Upper lobe of left lung (tissue), 6 donors: ENCODE measurements at places on chromosomes 7 and 10.

DNA sequence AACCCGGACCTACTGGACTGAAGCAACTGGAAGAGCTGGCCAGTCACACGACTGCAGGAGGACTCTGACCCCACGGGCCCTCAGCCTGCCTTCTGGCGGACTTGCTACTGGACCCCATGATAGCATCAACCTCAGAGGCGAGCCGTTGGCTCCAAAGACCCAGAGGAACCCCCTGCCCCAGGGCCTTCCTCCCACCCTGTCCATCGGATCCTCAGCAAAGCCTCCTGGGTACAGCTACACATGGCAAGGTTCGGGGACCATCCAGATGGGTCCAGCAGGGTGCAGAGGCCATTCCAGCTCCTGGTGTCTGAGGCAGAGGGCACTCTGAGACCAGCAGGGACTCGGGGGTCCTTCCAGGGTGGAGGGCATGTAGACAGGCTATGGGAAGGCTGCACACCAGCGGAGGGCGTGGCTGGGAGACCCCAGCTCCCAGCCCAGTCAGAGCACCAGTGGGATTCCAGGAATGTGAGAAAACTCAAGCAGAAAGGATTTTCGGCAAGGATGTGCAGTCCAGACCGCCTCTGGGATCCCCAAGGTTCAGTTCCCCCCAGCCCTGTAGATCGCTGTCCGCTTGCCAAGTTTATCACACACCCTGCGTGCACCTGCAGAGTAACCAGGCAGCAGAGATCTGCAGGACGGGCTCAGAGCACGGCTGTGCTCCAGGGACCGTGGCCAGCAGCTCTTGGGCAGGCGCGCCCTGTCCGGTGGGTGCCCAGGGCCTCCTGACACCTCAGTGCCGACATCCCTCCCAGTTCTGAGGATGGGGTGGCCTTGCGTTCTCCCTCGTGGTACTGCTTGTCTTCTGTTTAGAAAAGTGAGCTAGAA lies 89.8 kb upstream of the PPP2R2D start:
- no peak overlapping the region for H3K4me3 ChIP-seq
- H3K27ac ChIP-seq = no peak overlapping the region
- H3K4me1 ChIP-seq = no peaks in the 10 kb centered on the region
- no peak for DNase-seq
- H3K27me3 ChIP-seq = no peaks in the 10 kb centered on the region

DNA sequence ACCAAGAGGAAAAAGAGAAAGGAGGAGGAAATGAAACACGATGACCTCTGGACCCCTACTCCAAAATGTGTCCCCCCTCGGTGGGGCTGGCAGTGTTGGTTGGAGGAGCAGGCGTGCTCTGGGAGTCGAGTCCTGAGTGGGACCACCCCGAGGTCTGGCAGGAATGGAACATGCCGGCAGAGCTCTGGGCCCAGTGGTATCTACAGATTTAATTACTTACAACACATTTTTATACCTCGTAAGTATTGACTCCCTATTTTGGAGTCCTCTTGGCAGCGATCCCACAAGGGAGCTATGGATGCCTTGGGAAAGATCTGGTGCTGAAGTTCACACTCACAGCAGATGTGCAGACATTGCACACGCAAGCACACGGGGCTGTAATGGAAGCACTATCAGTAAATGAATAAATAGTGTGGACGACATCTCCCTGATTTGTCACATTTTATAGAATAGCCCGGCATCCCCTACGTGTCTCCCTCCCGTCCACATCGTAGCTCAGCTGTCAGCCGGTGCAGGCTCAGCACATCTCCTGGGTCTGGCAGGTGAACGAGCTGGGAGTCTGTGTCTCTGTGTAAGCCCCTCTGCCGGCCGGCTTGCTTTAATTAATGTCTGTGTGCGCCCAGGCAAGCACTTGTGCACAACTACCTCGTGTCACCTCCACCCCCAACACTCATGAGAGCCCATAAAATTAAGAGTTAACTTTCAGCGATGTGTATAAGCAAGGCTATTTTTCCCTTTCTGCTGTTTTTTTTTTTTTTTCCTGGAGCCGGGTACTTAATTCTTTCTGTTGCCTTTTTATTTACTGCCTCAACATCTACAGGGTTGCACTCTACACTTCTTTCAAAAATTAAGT lies 603.2 kb downstream of the LRMDA start:
- H3K4me1 ChIP-seq = peaks cover 29% of the 10 kb centered on the region
- DNase-seq = no peak
- no peaks in the 10 kb centered on the region for H3K36me3 ChIP-seq
- H3K27ac ChIP-seq = no peak overlapping the region
- no peak overlapping the region for H3K4me3 ChIP-seq
- no peaks in the 10 kb centered on the region for H3K27me3 ChIP-seq

GRCh38 chr7:36644625-36645422 lies 79.5 kb downstream of the AOAH start:
- no peak overlapping the region for H3K4me3 ChIP-seq
- DNase-seq = no peak

GRCh38 chr7:30521532-30521931 lies 16.9 kb upstream of the GGCT start:
- no peaks in the 10 kb centered on the region for H3K27me3 ChIP-seq
- no peaks in the 10 kb centered on the region for H3K36me3 ChIP-seq
- H3K4me1 ChIP-seq = peaks cover 13% of the 10 kb centered on the region
- no peak overlapping the region for H3K27ac ChIP-seq
- DNase-seq = peak; percentile 63
- no peak overlapping the region for H3K4me3 ChIP-seq

- H3K36me3 ChIP-seq = no peaks in the 10 kb centered on the region
- H3K27me3 ChIP-seq = no peaks in the 10 kb centered on the region
- H3K4me1 ChIP-seq = no peaks in the 10 kb centered on the region
- no peak overlapping the region for H3K27ac ChIP-seq
- no peak for DNase-seq
- no peak overlapping the region for H3K4me3 ChIP-seq
Observed at GRCh38 chr10:1183701-1184100, 127.5 kb downstream of the WDR37 start.

- H3K27ac ChIP-seq = no peak overlapping the region
- H3K36me3 ChIP-seq = peaks cover 15% of the 10 kb centered on the region
- no peak overlapping the region for H3K4me3 ChIP-seq
- no peaks in the 10 kb centered on the region for H3K4me1 ChIP-seq
Observed at GRCh38 chr7:158655931-158656441, 48.6 kb downstream of the NCAPG2 start.

- H3K36me3 ChIP-seq = no peaks in the 10 kb centered on the region
- H3K27ac ChIP-seq = no peak overlapping the region
- no peaks in the 10 kb centered on the region for H3K27me3 ChIP-seq
- no peaks in the 10 kb centered on the region for H3K4me1 ChIP-seq
Observed at GRCh38 chr7:80210400-80210799, 75.8 kb downstream of the GNAI1 start.

- H3K36me3 ChIP-seq = peaks cover 18% of the 10 kb centered on the region
- no peak overlapping the region for H3K4me3 ChIP-seq
- DNase-seq = no peak
Observed at GRCh38 chr10:96619120-96619519, 32.3 kb upstream of the TM9SF3 start.

- no peaks in the 10 kb centered on the region for H3K27me3 ChIP-seq
- H3K27ac ChIP-seq = no peak overlapping the region
- no peaks in the 10 kb centered on the region for H3K4me1 ChIP-seq
- no peaks in the 10 kb centered on the region for H3K36me3 ChIP-seq
Observed at GRCh38 chr7:79615871-79616640, 162.6 kb upstream of the MAGI2 start.

GRCh38 chr10:122560279-122560804 lies at the start of gene DMBT1:
Gene DMBT1 (plus strand): TSS chr10:122560754. CDS start chr10:122560771, 17 bp downstream.
- H3K27me3 ChIP-seq = no peaks in the 10 kb centered on the region
- DNase-seq = no peak
- no peaks in the 10 kb centered on the region for H3K36me3 ChIP-seq
- H3K4me1 ChIP-seq = peaks cover 5% of the 10 kb centered on the region

GRCh38 chr7:50121286-50121685 lies 28.2 kb upstream of the ZPBP start:
- no peaks in the 10 kb centered on the region for H3K36me3 ChIP-seq
- no peaks in the 10 kb centered on the region for H3K27me3 ChIP-seq
- no peak overlapping the region for H3K4me3 ChIP-seq
- H3K27ac ChIP-seq = no peak overlapping the region
- H3K4me1 ChIP-seq = no peaks in the 10 kb centered on the region

- no peaks in the 10 kb centered on the region for H3K36me3 ChIP-seq
- no peaks in the 10 kb centered on the region for H3K27me3 ChIP-seq
- DNase-seq = no peak
Observed at GRCh38 chr7:132430861-132431822, 145.1 kb downstream of the PLXNA4 start.

GRCh38 chr10:30823651-30824050 lies 194.1 kb upstream of the LYZL2 start:
- DNase-seq = no peak

- H3K27ac ChIP-seq = peak overlapping the region; percentile 83
- H3K36me3 ChIP-seq = no peaks in the 10 kb centered on the region
- no peak overlapping the region for H3K4me3 ChIP-seq
Observed at GRCh38 chr10:16996530-16996964, 133.1 kb downstream of the CUBN start.

DNA sequence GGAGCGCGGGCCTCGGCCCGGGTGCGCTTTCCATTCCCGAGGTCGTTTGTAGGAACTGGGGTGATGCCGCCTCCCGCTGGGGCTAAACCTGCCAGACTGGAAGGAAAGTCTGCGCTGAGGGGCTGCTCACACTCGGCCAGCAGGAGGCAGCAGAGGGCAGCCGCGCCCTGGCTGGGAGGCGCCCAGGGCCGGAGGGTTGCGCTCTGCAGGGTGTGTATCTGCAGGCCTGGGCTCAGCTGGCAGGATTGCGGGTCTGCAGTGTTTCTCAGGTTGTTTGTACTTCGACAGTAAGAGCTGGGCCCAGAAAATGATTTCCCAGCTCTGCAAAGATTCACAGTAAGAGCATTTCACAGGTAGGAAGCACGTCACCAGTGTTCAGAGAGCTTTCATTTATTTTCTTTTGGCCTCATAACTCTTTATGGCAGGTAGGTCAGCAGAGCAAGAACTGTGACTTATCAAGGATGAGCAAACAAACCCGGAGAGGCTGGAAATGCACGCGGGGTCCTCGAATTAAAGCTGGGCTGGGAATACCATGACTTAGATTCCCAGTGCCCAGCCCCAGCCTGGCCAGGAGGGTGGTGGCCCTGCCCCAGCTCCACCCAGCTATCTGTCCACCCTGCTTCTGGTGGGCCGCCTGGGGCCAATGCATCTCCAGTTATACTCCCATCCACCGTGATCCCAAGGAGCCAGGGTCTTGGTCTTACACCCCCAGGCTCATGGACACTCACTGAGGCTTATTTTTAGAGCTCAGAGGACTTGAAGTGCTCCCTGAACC lies 15.2 kb upstream of the PPP2R2D start:
- no peak overlapping the region for H3K27ac ChIP-seq
- H3K36me3 ChIP-seq = no peaks in the 10 kb centered on the region
- DNase-seq = peak; percentile 95
- H3K4me3 ChIP-seq = no peak overlapping the region
- H3K27me3 ChIP-seq = peaks cover under 1% of the 10 kb centered on the region
- H3K4me1 ChIP-seq = peaks cover 6% of the 10 kb centered on the region

GRCh38 chr7:2718296-2718965 lies 30.4 kb downstream of the AMZ1 start:
- no peak for DNase-seq
- H3K27me3 ChIP-seq = no peaks in the 10 kb centered on the region
- no peak overlapping the region for H3K4me3 ChIP-seq
- peaks cover 26% of the 10 kb centered on the region for H3K4me1 ChIP-seq
- no peak overlapping the region for H3K27ac ChIP-seq

GRCh38 chr10:34185998-34186397 lies 629.1 kb downstream of the PARD3 start:
- H3K4me1 ChIP-seq = peaks cover 19% of the 10 kb centered on the region
- H3K27ac ChIP-seq = no peak overlapping the region
- H3K27me3 ChIP-seq = no peaks in the 10 kb centered on the region
- H3K4me3 ChIP-seq = no peak overlapping the region
- no peaks in the 10 kb centered on the region for H3K36me3 ChIP-seq

DNA sequence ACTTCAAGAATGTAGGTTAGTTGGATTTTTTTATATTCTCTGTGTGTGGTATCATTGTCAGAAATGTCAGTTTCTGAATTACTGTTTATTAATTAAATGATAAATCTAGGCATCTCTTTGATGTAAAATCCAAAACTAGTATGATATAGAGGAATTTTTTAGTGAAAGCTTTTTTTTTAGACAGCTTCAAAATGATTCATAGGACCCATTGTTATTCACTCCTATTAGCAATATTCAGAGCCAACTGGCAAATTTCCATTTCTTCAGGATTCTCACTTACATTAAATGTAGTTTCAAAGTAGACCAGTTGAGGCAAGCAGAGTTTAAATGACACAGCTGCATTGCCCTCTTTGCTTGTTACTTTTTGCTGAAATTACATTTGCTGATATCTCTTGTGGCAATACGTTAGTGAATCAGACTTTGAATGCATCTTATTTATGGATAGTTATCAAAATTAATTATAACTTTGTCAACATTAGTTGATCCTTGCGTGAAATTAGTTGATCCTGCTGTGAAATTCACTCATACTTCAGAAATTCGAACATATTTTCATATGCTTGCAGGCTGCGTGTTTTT lies 20.3 kb downstream of the ZNF277 start:
- H3K27me3 ChIP-seq = no peaks in the 10 kb centered on the region
- DNase-seq = no peak
- H3K27ac ChIP-seq = no peak overlapping the region
- H3K4me3 ChIP-seq = no peak overlapping the region

- no peak for DNase-seq
- no peak overlapping the region for H3K4me3 ChIP-seq
- H3K36me3 ChIP-seq = no peaks in the 10 kb centered on the region
- no peak overlapping the region for H3K27ac ChIP-seq
- no peaks in the 10 kb centered on the region for H3K4me1 ChIP-seq
- no peaks in the 10 kb centered on the region for H3K27me3 ChIP-seq
Observed at GRCh38 chr7:31549611-31550010, 35.7 kb downstream of the ITPRID1 start.

DNA sequence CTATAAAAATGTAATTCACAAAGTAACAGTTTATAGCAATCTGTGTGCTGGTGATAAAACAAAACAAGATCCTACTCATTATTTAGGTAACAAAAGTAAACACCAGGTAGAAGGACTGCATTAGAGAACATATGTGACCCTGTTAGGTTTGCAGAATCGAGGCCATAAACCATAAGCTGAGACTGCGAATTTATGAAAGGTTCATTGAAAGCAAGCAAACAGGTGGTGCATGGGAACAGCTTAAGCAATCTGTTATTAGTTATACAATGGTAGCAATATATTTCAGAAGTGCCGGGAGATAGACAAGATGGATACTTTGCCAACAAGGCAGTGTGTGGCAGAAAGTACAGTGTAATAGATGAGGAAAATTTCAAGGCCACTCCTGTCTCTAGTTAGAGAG lies 23.5 kb upstream of the FAM133B start:
- H3K27me3 ChIP-seq = no peaks in the 10 kb centered on the region
- no peaks in the 10 kb centered on the region for H3K4me1 ChIP-seq
- no peak overlapping the region for H3K27ac ChIP-seq
- H3K4me3 ChIP-seq = no peak overlapping the region
